Stimulated activated CD4-positive, alpha-beta T cell treated with anti-CD3 and anti-CD28 coated beads, Interleukin-2, amount 100 ng/mL, for 24 hours (primary cell): ENCODE measurements at places on chromosomes 5 and 9.
A peak's percentile ranks its signal among the peaks of the same experiment; 100 is the strongest.

GRCh38 chr9:9016597-9016996 lies 1217.0 kb upstream of the DMAC1 start:
- no peak for DNase-seq

DNA sequence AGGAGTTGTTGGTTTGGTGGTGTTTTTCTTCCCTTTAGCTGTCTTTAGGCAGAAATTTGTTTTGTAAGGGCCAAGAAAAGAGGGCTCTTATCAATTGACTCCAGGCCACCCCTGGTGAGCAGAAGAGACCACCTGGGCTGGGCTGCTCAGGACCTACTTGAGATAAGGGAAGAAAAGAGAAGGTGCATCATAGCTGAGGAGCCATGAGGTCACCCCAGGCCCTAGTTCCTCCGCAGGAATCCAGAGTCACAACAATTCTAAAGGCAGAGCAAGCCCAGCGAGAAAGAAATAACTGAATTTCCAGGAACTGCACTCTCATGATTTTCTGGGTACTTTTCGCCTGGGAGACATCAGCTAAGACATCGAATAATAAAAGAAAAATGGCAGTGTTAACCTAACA lies 34.9 kb downstream of the RFK start:
- DNase-seq: no peak

DNA sequence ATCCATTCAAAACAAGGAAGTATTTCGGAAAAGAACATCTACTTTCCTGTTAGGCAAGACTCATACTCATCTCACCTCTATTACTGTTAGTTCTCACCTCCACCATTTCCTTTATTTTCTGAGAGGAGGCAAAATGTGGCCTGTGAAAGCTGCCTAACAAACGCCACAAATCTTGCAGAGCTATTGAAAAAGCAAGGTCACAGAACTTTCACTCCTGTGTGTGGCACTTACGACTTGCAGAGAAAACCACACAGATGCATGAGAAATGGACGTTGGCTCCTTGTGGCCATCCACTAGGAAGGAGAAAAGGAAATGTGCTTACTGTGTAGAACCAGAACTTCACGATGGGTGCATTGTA lies 195.8 kb upstream of the KLF9 start:
- no peak for DNase-seq

DNA sequence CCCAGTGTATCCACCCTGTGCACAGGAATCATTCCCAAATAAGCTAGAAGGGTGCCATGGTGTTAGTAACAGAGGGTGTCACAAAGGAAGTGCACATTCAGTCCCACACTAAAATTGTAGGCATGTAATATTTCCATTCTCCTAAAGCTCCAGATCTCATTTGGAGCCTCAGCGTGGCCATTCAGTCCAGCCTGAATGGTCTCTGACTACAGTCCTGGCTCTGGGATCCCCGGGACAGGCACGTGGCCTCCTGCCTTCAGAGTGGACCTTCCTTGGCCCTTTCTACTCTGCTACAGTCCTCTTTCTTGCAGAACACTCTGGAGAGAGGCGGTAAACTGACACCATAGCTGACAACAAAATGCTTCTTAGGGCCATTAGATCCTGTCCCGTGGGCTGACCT lies 243.9 kb downstream of the IRX2 start:
- no peak for DNase-seq

DNA sequence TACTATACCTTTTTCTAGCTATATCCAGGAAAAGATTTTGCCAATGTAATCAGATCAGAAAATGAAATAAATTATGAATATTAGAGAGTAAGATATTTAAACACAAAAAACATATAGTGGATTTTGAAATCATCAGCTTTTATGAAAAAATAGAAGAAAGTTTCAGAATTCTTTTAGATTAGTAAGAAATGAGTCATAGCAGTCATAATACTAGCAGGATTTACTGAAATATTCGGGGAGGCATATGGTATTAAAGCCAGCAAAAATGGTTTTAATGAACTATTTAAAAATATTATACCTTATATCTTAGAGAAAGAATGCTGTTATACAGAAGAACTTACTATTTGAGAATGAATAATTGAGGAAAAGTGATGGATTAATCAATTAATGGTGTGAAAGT lies 303.6 kb upstream of the NUDT12 start:
- no peak for DNase-seq

DNA sequence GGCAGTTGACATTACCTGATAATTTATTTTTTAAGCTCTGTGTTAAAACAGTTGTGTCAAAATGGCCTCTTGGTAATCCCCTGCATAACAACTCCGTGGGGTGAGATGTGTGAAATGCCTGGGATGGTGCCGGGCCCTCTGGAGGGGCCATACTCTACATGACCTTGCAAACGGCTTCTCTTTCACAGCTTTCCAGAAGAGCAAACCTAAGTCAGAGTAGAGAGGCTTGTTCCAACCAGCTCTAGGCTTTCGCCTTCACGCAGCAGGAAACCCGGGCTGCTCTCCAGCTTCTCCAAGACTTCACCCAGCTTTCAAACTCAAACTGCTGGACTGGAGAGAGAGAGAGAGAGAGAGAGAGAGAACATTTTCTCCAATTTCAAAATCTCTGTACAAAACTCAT lies 120.1 kb downstream of the SNX18 start:
- DNase-seq: no peak

GRCh38 chr5:134090522-134090921 lies 24.0 kb upstream of the TCF7 start:
- peak; percentile 44 for DNase-seq

DNA sequence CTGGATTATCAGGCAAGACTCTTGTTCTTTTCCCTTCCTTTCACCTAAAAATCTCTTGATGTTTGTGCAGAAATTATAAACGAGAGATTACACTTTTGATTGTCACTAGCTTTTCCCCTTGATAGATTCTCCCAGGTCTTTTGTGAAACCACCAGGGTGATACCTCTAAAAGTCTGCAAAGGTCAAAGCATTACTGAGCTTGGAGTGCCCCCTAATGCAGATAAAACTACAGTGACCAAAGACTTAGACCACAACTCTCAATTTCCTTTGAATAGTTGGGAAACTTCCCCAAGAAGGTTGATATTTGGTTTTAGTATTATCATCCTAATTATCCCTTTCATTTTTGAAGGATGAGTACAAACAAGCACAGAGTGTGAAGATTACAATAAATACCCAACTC lies 173.1 kb downstream of the CYLC2 start:
- no peak for DNase-seq

- DNase-seq: no peak
These were observed 124.5 kb downstream of the CDH12 start for GRCh38 chr5:22728610-22729009.

DNA sequence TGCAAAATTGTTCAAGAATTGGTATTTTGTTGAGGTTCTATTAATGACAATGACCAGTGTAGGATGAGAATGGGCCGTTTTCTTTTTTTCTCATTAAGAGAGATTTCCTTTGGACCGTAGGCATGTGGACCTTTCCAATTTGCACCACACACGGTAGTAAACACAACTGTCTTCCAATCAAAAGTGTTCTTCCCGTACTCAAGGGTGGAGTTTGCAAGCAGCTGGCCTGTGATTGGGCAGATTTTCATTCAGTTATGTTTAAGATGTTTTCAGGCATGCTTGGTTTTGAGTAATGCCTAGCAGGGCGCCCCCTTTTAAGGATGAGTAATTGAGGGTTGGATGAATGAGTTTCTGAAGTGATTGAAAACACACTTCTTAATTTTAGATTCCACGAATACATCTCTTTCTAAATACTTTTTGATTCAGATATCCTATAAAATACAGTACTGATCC lies 2.5 kb downstream of the KDM3B start:
- DNase-seq: peak; percentile 48

DNA sequence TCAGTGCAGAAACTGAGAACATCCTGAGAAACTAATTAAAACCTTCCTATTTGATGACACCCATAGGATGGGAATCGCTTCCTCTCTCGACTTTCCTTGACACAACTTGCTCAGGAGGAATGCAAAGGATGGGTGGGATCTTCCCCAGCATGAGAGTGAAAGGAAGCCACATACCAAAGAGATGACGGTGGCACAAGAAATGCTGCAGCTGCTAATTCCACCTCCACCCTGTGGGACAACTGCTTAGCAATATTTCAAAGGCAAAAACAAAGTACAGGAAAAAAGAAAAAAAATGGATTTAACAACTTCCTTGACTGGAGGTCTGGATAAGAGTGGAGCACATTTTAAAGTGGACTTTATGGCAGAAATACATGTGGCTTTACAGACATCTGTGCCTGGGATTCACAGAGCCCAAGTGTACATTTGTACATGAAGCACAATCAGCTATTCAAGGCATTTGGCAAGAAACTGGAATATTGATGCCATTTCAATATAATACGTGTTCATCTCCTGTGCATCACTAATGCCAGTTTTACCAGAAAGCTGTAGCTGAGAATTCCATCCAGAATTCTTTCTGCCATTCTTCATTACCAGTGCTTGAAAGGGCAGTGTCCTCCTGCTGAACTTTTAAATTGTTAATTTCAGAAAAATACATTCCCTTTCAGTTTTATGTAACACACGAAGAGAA lies 359.2 kb upstream of the ACTBL2 start:
- DNase-seq: no peak

DNA sequence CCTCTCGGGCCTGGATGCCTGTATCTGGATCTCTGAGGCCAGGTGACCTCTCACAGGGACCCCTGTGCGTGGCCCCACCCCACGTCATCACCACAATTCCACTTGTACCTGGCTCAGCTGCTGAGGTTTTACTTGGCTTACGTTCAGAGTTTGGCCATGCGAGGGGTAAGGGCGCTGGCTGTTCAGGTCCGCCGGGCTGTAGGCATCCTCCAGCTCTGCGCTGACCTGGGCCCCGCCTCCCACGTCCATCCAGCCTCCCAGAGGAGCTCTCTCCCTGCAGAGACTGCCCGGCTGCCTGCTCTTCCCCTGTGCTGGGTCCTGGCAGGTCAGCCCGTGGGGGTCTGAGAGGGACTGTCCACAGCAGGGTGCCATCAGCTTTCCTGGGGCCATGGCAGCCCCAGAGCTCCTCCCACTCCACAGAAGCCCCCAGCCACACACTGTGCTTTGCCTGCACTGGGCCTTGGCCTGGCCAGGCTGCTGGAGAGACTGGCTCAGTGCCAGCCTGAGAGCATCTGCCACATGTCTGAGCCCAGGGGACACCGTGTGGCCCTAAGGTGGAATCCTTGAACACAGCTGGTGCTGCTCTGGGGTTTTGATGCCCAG lies 43.6 kb downstream of the SLC6A3 start:
- no peak for DNase-seq
